NCI-H1694 treated with DMSO at 0.1 percent for 48 hours (cell line): ENCODE measurements at places on chromosomes 3 and 15.

- no peak for DNase-seq
These were observed 495 bp downstream of the CDC25A start for GRCh38 chr3:48187579-48188265.

DNA sequence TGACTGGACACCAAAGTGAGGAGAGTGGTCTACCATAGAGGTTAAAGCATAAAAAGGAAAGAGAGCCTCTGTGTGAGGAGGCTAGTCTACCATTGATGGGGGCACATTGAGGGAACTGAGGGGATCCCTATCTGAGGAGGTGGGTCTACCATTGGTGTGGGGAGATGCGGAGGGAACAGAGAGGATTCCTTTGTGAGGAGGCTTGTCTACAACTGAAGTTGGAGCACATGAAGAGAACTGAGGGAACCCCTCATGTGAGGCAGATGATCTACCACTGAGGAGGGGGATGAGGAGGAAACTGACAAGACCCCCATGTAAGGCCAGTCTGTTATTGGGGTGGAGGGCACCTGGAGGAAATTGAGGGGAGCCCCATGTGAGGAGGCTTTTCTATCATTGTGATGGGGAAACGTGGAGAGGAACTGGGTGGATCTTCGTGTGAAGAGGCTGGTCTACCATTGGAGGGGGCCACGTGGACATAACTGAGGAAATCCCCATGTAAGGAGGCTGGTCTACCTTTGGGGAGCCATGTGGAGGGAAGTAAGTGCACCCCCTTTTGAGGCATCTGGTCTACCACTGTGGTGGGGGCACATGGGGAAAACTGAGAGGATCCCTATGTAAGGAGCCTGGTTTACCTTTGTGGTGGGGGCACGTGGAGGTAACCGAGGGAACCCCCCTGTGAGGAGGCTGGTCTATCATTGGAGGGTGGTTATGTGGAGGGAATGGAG lies 160.1 kb downstream of the FBLN2 start:
- DNase-seq: no peak

DNA sequence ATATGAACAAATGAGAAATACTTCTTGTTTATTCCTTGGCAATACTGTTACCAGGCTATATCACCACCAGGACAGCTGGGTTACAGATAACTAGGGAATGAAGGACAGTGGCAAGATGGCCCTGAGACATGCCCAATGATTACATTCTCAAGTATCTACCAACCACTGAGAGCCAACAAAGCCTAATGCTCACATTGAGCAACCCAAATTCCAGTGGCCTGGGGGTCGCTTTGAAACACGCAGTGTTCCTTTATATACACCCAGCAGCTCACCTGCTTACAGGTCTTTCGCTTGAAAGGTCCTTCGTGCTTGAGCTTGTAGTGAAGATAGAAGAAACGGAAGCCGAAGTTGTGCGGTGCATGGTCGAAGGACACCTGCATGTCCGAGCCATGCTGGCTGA lies 45.1 kb downstream of the SPATA12 start:
- DNase-seq: no peak

DNA sequence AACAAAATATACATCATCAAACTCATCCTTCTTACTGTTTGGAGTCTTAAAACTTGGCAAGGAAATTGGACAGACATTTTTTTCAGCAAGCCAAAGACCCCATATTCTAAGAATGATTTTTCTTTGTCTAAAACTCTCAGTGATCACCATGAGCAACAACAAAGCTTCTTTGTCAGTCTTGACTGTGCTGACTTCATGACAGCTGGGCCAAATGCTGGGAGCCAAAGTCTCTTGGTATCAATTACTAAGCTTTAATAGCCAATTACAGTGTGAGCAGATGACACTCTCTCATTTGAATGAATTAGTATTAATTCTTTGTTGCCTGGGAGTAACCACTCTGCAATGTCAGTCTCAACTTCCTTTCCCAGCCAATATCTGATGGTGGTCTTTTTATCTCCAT lies 48.1 kb upstream of the GK5 start:
- DNase-seq: no peak

GRCh38 chr3:59483191-59483590 lies 433.4 kb upstream of the CFAP20DC start:
- DNase-seq: no peak

- peak; percentile 50 for DNase-seq
These were observed 16.3 kb downstream of the XXYLT1 start for GRCh38 chr3:195254454-195255175.

- DNase-seq: peak; percentile 11
These were observed 159.2 kb upstream of the SLCO3A1 start for GRCh38 chr15:91694131-91694830.

GRCh38 chr15:85091990-85092389 lies 110.3 kb downstream of the PDE8A start:
- no peak for DNase-seq
